Astrocyte of the cerebellum (primary cell): ENCODE measurements at places on chromosomes 2 and 18.

GRCh38 chr2:224022486-224022885 is 16.6 kb downstream of the SERPINE2 start:
- DNase-seq: no peak

DNA sequence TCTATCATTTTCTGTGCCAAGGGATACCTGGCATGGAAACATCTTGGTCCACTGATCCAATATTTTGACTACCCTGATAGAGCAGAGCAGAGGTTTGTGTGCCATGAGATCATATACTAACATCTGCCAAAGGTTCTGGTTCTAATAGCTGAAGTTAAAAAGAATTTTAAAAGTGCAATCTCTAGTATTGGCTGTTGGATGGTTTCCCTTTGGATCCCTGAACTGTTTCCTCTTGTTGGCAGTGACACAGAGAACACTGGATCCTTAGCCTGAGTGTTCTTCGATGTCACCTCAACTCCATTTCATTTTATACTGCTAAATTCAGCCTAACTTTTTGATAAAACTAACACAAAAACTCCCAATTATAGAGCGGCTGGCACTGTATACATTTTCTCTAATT is 169.3 kb upstream of the FBXO11 start:
- DNase-seq: no peak

GRCh38 chr2:232610081-232610480 is 23.3 kb upstream of the EFHD1 start:
- no peak for DNase-seq

- DNase-seq: no peak
Measured at GRCh38 chr2:104312684-104313083, 541.2 kb upstream of the POU3F3 start.

GRCh38 chr2:232537499-232537898 is 2.0 kb upstream of the CHRNG start:
- DNase-seq: no peak

- DNase-seq: no peak
Measured at GRCh38 chr2:170711774-170712652, 3.1 kb upstream of the SP5 start.

- no peak for DNase-seq
Measured at GRCh38 chr2:65199891-65200290, 27.7 kb upstream of the ACTR2 start.

GRCh38 chr2:134501476-134502091 is 217.2 kb downstream of the TMEM163 start:
- no peak for DNase-seq

DNA sequence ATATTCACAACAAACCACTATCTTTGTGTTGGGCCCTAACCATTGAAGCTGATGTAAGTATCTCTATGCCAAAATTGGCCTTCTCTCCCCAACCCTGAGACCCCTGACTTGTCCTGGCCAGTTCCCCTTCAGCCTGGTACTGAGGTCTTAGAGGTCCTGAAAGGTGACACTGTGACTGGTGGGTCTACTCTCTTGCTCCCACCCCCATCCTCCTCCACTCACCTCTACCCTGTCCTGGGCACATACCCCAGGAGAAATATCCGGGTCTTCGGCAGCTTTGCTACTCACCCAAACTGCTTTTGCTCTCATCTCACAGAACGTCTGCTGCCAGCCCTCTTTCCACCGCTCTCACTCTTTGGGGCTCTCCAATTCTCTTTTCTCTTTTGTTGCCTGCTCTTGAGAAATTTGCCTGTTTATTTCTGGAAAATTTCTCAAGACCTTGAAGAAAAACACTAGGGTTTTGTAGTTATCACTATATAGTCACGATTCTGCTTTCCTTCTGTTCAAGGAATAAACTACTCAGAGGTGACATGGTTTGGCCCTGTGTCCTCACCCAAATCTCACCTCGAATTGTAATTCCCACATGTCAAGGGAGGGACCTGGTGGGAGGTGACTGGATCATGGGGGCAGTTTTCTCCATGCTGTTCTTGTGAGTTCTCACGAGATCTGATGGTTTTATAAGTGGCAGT is 133.8 kb upstream of the PKDCC start:
- no peak for DNase-seq

GRCh38 chr2:221270806-221271205 is 301.3 kb downstream of the EPHA4 start:
- DNase-seq: no peak

DNA sequence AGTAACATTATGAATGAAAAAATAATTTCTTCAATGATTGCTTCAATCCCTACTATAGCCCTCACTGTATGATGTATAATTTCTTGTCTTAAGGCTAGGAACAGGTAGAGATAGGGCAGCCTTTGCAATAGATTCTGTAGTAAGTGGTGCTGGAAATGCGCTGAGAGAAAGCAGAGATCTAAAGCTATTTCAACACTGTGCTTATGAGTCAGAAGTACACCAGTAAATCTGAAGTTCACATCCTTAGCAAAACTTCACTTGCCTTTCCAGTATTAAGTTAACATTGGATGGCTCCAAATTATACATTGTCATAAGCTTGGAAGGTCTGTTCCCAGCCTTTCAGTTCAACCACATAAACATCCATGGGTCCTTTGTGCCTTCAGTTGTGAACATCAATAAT is 178.2 kb upstream of the EPHA4 start:
- DNase-seq: no peak

DNA sequence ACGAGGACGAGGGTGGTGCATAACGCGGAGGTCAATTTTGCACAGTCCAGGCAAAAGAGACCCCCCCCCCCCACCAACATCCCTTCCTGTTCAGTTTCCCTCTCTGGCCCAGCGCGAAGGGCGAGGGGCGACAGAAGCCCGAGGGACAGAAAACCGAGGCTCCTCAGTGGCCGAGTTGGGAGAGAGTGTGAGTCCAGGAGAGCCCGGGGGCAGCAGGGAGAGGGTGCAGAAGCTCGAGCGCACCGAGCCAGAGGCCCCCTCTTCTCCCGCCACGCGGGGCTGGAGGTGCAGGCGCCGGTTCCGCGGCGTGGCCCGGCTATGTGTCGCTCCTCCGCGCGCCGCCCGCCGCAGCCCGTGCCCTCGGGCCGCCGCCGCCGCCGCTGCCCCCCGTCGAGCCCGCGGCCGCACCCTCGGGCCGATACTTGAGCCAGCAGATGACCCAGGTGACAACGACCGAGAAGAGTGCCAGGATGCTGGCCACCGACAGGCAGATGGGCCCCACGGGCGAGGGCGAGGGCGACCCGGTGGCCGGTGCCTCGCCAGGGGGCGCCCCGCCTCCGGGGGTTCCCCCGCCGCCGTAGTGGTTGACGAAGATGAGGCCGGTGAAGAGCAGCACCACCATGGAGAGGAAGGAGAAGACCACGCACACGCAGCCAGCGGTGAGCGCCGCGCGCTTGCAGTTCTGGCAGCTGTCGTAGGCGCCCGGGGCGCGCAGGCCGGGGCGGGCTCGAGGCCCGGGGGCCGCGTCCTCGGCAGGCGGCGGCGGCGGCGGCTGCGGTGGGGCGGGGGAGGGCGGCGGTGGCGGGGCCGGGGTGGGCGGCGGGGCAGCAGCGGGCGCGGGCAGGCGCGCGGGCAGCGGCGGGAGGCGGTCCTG is 20.2 kb upstream of the PAX3 start:
- DNase-seq: no peak

GRCh38 chr18:6745504-6746031 is 16.1 kb downstream of the ARHGAP28 start:
- no peak for DNase-seq

- no peak for DNase-seq
Measured at GRCh38 chr2:60659026-60659425, 97.0 kb upstream of the PAPOLG start.

- no peak for DNase-seq
Measured at GRCh38 chr2:118859157-118859770, 11.8 kb upstream of the EN1 start.
